NCI-H510A (cell line): ENCODE measurements at places on chromosomes 6 and 20.

DNA sequence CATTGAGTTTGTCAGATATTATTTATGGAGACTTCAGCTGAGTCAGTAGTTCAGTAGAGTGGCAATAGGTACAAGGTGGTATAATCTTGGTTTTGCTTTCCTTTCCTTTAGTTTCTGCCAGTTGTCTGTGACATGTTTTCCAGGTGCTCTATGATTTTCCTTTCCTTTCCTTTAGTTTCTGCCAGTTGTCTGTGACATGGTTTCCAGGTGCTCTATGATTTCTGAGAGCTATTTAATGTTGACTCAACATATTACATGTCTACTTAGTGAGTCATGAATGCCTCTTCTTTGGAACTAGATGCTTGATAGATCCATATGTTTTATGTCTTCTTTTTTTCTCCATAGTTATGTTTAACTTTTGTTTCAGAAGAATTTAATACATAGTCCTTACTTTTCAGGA, 186.4 kb upstream of the DEFB112 start:
- DNase-seq: no peak

GRCh38 chr20:58008413-58008812, 220.0 kb downstream of the ANKRD60 start:
- DNase-seq: no peak

GRCh38 chr6:34246563-34247391, 2.0 kb downstream of the SMIM29 start:
- no peak for DNase-seq

GRCh38 chr6:105301756-105302616, 100.9 kb downstream of the PREP start:
- DNase-seq: no peak
